ENCODE measurements at places on chromosomes 16 and 17.

DNA sequence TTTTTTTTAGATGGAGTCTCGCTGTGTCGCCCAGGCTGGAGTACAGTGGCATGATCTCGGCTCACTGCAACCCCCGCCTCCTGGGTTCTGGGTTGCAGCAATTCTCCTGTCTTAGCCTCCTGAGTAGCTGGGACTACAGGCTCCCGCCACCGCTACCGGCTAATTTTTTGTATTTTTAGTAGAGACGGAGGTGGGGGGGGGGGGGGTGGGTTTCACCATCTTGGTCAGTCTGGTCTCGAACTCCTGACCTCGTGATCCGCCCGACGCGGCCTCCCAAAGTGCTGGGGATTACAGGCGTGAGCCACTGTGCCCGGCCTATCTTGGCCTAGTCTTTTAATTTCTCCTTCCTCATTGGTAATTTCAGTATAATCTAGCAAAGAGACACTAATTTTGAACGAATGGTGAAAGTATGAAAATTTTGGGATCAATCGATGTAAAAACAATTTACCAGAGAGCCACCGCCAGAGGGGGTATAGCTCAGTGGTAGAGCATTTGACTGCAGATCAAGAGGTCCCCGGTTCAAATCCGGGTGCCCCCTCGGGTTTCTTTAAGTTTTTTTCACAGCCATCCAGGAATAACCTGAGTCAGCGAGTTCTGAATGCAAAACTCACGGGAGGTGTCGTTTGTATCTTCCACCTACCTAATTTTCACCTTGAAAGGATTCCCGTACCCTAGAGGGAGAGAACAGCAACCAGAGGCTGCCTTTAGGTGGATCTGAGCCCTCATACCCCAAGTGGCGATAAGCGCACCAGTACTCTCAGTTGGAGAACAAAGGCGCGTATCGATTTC lies 2.5 kb upstream of the LASP1 start:
- no peak overlapping the region for H3K27ac ChIP-seq
- peaks cover 20% of the 10 kb centered on the region for H3K4me1 ChIP-seq
- DNase-seq: peak; percentile 64
- no peak overlapping the region for H3K4me3 ChIP-seq
- no peaks in the 10 kb centered on the region for H3K36me3 ChIP-seq
- H3K27me3 ChIP-seq: no peaks in the 10 kb centered on the region

- no peak for DNase-seq
- no peaks in the 10 kb centered on the region for H3K4me1 ChIP-seq
Measured at GRCh38 chr17:21371511-21372081, 4.6 kb upstream of the KCNJ12 start.

DNA sequence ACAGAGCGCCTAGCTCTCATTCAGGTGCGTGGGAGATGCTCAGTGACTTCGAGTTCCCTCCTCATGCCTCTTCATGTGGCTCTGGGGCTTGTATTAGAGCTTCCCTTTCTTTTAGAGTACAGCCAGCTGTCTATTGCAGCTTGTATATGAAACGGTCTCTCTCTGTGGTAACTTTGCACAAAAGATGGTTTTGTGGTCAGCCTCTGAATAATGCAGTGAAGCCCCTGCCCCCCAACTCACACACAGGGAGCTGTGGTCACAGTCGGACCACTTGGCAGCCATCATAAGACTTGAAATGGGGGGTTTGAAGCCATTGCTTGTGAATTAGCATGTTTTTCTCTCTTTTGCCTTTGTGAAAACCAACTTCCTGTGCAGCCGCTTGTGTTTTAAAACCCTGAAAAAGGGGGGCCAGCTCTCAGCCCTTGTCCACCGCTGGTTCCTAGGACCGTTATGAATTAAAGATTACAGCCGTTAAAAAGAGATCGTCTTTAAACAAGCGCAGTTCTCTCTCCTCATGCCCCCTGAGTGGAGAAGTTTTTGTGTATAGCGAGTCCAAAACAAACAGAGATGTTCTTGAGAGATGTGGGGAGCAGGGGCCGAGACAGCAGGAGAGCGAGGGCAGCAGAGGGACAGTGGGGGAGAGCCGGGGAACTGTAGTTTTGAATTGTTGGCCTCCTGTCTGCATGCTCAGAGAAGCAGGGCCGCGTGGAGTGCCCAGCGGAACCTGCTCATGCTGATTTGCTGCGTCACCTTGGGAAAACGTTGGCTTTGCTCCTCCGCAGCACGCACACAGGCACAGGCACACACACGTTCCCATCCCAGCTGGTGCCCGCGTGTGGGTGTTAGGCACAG lies 199.0 kb downstream of the MSI2 start:
- peaks cover 10% of the 10 kb centered on the region for H3K4me1 ChIP-seq
- H3K27ac ChIP-seq: no peak overlapping the region
- H3K36me3 ChIP-seq: no peaks in the 10 kb centered on the region
- H3K4me3 ChIP-seq: no peak overlapping the region
- no peak for DNase-seq

- no peak for DNase-seq
- H3K36me3 ChIP-seq: no peaks in the 10 kb centered on the region
- H3K4me3 ChIP-seq: no peak overlapping the region
Measured at GRCh38 chr17:80987941-80988461, 3.6 kb upstream of the CHMP6 start.
